Muscle of leg (tissue), 16 donors: ENCODE measurements at places on chromosomes 11 and 22.
A peak's percentile ranks its signal among the peaks of the same experiment; 100 is the strongest.

- DNase-seq = no peak
Observed at GRCh38 chr11:110172468-110173065, 79.4 kb downstream of the ZC3H12C start.

- DNase-seq = no peak
Observed at GRCh38 chr22:50731811-50732624, 6.0 kb upstream of the ACR start.

GRCh38 chr11:110338684-110339083 lies 42.3 kb upstream of the RDX start:
- peak; percentile 24 for DNase-seq

- peak; percentile 99 for DNase-seq
Observed at GRCh38 chr11:61581030-61581928, at the start of gene SYT7. Gene SYT7 (minus strand): TSS chr11:61581076. CDS start chr11:61580820, 256 bp downstream.

DNA sequence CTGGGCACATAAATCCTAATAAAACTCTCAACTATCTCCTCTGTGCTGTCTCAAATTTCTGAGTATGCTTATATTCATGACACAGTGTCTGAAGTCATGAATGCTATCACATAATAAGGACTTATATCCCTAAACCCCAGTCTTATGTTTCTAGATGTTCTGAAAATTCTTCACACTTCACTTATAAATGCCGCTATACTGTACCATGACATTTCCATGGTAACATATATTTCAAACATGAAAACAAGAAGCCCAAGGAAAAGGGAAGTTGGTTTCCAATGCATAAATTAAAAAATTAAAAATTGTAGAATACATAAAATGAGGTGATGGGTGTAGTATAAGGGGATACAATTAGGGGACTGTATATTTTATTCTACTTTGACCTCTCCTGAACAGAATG lies 11.7 kb downstream of the GVQW3 start:
- DNase-seq = no peak

GRCh38 chr22:45628515-45628914 lies 43.1 kb upstream of the ATXN10 start:
- no peak for DNase-seq

GRCh38 chr11:26332572-26332915 lies 614 bp downstream of the ANO3 start:
- peak; percentile 3 for DNase-seq

DNA sequence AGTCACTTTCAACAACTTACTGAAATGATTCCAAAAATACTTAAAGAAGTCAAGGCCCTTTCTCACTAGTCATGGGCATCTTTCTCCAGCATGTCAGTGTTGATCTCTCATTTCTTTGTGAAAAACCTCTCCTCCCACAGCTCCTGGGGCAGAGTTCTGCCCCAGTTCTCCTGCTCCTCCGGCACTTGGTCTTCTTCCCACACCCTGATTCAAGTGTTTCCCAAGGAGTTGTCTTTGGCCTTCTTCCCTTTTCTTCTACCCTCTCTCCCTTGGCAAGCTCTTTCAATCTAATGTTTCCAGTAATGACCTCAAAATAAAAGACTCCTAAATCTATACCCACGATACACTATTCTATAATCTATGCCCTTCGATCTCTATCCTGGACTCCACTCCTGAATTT lies 42.1 kb upstream of the CCDC34 start:
- no peak for DNase-seq

DNA sequence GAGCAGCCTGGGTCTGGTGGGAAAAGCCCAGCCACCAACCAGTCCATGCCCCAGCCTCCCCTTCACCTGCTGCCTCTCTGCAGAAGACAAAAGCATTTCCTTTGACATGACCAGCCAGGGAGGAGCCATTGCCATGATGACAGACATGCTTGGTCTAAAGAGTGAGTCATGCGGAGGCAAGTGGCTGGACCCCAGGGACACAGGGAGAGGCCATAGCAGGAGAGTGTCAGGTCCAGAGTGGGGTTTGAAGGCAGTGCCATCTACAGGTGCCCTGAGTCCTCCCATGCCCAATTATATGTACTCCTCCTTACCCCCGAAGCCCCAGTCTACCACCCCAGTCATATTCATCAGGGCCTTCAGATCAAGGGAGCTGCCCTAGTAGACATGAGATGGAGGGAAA lies 67.4 kb downstream of the SCN3B start:
- no peak for DNase-seq

- no peak for DNase-seq
Observed at GRCh38 chr11:1310318-1310687, 871 bp upstream of the TOLLIP start.

- DNase-seq = no peak
Observed at GRCh38 chr22:34608540-34609115, 457.3 kb upstream of the ISX start.

DNA sequence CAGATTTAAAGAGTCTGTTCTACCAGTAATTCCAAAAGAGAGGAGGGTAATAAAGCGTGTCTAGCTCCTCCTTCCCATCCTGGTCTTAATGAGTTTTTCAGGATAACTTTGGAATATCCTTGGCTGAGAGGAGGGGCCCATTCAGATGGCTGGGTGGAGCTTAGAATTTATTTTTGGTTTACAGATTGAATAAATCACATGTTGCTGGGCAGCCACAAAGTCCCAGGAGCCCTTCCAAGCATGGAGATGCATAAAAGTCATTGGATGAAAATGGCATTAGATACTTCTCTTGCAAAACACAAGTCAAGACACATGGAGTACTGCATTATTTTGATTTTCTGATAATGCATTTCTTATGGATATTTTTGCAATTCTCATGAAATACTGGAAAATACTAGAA lies 139.0 kb downstream of the TRPC6 start:
- peak; percentile 38 for DNase-seq

GRCh38 chr11:67309661-67310061 lies 6.3 kb downstream of the SSH3 start:
- DNase-seq = no peak

- no peak for DNase-seq
Observed at GRCh38 chr11:112911124-112911523, 50.1 kb upstream of the NCAM1 start.

GRCh38 chr22:41491374-41492100 lies 22.6 kb downstream of the ACO2 start:
- DNase-seq = peak; percentile 79

GRCh38 chr22:22243033-22243680 lies 1.4 kb upstream of the VPREB1 start:
- DNase-seq = no peak

- no peak for DNase-seq
Observed at GRCh38 chr22:16789860-16790493, 35.2 kb downstream of the XKR3 start.
